Liver (tissue), 10 donors: ENCODE measurements at places on chromosomes 1 and 21. TPM values are rescaled to one million over a fixed set of nuclear protein-coding genes. Genes with fewer than 3 reads are reported as not detected.

SVBP gene
- 21.8 TPM for polyA plus RNA-seq

DNA sequence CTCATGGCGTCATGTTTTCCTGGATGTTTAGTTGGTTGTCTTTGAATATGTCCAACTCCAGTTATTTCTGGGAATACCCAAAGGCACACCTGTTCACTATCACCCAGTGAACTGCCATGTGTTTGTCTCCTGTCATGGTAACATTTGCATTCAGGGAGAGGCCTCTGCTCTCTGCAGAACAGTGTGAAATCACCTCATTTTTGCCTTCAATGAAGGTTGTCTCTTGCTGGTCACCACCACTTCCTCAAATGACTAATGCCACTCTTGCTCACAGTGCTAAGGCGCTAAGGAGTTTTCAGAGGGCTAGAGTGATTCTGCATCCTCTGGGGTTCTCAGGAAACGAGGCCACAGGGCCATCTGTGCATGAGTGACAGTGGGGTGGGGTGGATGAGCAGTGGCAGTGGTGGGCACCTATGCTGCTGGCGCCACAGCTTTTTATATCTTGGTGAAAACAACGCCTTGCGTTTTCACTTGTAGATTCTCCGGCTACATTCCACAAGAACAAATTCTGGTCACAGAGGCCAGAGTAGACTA is 60.0 kb upstream of the ATP5PO start:
- no peak for DNase-seq

DNA sequence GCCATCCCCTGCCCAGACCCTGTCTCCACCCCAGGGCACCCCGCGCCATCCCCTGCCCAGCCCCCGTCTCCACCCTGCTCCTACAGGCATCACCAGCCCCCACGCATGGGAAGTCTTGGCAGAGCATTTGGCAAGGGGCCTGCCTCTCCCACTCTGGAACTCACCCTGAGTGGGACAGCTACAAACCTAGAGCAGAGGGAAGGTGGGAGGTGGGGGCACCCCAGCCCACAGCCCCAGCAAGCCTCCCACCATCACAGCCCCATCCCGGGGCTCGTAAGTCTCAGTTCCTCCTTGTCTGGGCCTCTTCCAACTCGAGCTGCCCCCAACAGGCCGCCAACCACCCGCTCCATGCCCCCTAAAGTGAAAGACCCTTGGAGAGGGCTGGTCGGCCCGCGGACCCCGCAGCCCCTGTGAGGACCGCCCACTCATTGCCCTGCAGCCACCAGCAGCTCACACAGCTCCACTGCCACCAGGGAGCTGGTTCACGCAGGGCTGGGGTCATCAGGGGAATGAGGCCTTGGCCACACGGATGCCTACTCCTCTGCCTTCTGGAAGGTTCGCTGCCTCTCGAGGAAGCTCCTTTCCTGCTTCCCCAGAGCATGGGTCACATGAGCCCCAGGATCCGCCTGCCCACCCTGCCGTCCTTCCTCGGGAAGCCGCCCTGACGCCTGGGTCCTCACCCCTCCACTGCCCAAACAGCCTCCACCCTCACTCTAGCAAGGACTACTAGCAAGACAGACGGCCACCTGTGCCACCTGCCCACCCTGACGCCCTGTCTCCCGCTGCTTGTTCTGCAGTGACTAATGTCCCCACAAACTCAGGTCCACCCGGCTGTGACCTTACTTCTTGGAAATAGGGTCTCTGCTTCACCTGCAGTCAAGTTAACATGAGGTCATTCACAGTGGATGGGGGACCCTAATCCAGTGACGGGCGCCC is 14.4 kb downstream of the MEGF6 start:
- no peak for DNase-seq

DNA sequence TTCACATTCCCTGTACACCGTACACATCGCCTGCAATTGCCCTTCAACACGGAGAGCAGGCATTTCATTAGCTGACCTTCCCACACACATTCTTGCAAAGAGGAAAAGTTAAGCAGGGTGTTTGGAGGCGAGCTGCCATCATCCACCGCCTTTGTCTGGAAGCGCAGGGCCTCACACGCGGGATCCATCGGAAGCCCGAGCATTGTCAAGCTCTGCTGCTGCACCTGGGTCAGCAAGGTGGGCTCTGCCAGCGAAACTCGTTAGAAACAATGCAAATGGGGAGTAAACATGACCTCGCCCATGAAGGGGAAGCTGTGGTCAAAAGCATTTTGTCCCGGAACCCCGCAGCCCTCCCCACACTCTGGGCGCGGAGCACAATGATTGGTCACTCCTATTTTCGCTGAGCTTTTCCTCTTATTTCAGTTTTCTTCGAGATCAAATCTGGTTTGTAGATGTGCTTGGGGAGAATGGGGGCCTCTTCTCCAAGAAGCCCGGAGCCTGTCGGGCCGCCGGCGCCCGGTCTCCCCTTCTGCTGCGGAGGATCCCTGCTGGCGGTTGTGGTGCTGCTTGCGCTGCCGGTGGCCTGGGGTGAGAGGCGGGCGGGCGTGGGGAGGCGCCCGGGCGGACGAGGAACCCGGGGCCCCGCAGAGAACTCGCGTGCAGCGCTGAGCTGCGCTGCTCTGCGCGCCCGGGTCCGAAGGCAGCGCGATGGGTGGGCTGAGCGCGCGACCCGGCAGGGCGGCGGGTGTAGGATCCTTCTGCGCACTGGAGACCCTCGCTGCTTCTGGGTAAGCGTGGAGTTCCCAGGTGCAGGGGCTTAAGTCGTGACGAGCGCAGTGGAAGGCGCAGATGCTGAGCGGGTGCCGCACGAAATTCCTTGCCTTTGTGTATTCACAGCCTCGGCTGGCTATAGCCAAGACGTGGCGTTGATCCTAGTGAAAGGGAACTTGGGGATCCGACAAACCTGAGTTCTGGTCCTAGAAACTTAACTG is at the start of gene CR1:
TSS of gene CR1 (plus strand) at position 357 of the 992 bp plus-strand sequence. CDS start at position 468, 111 bp downstream.
- peak; percentile 63 for DNase-seq
